ENCODE measurements at places on chromosomes 1 and 21. TPM values are rescaled to one million over a fixed set of nuclear protein-coding genes. Genes with fewer than 3 reads are reported as not detected.

Gene CGN
- 0.52 TPM for total RNA-seq

Gene SLC25A24
- total RNA-seq = 30.8 TPM

Gene LCE3E
- total RNA-seq = not detected

Gene KIF26B
- 0.52 TPM for total RNA-seq

Gene GJC2
- 1.6 TPM for total RNA-seq

Gene TOR1AIP1
- 28.7 TPM for total RNA-seq

Gene PLK3
- 6.8 TPM for total RNA-seq

Gene EDARADD
- under 0.01 TPM for total RNA-seq

Gene TUFT1
- 6.8 TPM for total RNA-seq

Gene GOLT1A
- total RNA-seq = not detected

Gene VASH2
- total RNA-seq = 11.5 TPM

Gene SMIM34
- total RNA-seq = not detected

Gene CLCA2
- not detected for total RNA-seq

Gene BSND
- total RNA-seq = not detected

Gene FCRL1
- total RNA-seq = under 0.01 TPM

Gene LHX4
- total RNA-seq = not detected

Gene SPOCD1
- not detected for total RNA-seq

Gene RXFP4
- total RNA-seq = not detected

Gene OR2T33
- total RNA-seq = not detected

Gene FAM131C
- total RNA-seq = not detected

Gene TCP10L
- total RNA-seq = not detected

Gene SRM
- total RNA-seq = 8.4 TPM

Gene CR1L
- total RNA-seq = 2.6 TPM

Gene KCNJ10
- 0.52 TPM for total RNA-seq

Gene SPATA45
- 1.6 TPM for total RNA-seq

Gene MEGF6
- 10.4 TPM for total RNA-seq

Gene ACTN2
- total RNA-seq = 660 TPM

Gene ZNF593OS
- total RNA-seq = not detected

Gene BTBD8
- total RNA-seq = 1.6 TPM

Gene OR2G6
- not detected for total RNA-seq

Gene CD1D
- total RNA-seq = 1.0 TPM

Gene ATP5PB
- total RNA-seq = 265 TPM

Gene ARID1A
- 18.8 TPM for total RNA-seq

Gene ADORA1
- total RNA-seq = 2.1 TPM

Gene NBPF6
- not detected for total RNA-seq

Gene KRTAP7-1
- not detected for total RNA-seq

Gene CELA3A
- total RNA-seq = not detected

Gene LRRC38
- 10.4 TPM for total RNA-seq

Gene BPNT1
- 18.8 TPM for total RNA-seq

Gene RPTN
- not detected for total RNA-seq

Gene PCP4
- total RNA-seq = not detected

Gene SLFNL1
- 0.52 TPM for total RNA-seq

Gene PKN2
- 57.9 TPM for total RNA-seq

Gene FCAMR
- total RNA-seq = not detected

Gene CRP
- total RNA-seq = not detected

Gene CSMD2
- 0.52 TPM for total RNA-seq
